Activated B cell treated with CpG ODN at 0.5 μM for 24 hours (primary cell): ENCODE measurements at places on chromosomes 3 and 15. TPM values are rescaled to one million over a fixed set of nuclear protein-coding genes. Genes with fewer than 3 reads are reported as not detected.

Gene LEKR1
- total RNA-seq: 2.8 and 2.9 TPM in 2 replicates

Gene GATM
- total RNA-seq: 12.6 and 15.7 TPM in 2 replicates

DNA sequence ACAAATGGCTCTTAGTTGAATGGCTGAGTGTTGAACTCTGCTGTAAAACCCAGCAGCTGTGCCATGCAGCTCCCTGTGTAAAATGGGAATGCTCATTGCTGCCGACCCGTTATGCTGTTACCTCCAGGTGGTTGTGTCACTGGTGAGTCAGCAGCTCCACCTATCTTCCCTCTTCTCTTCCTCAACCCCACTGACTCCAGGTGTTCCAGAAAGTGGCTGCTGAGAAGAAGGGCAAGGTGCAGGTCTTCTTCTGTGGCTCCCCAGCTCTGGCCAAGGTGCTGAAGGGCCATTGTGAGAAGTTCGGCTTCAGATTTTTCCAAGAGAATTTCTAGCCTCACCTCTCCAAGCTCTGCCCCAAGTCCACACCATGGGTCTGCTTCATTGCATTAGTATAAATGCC is 41.9 kb downstream of the NOX5 start:
- peaks cover 17% of the 10 kb centered on the region for H3K27me3 ChIP-seq
- DNase-seq: no peak
- no peaks in the 10 kb centered on the region for H3K36me3 ChIP-seq
- H3K27ac ChIP-seq: no peak overlapping the region
- H3K4me1 ChIP-seq: peaks cover 13% of the 10 kb centered on the region

GRCh38 chr15:76253691-76254473 is 57.4 kb downstream of the ETFA start:
- peaks cover 24% of the 10 kb centered on the region for H3K36me3 ChIP-seq
- H3K27ac ChIP-seq: no peak overlapping the region
- DNase-seq: no peak
- no peaks in the 10 kb centered on the region for H3K27me3 ChIP-seq
- H3K4me1 ChIP-seq: no peaks in the 10 kb centered on the region
- H3K4me3 ChIP-seq: no peak overlapping the region

DNA sequence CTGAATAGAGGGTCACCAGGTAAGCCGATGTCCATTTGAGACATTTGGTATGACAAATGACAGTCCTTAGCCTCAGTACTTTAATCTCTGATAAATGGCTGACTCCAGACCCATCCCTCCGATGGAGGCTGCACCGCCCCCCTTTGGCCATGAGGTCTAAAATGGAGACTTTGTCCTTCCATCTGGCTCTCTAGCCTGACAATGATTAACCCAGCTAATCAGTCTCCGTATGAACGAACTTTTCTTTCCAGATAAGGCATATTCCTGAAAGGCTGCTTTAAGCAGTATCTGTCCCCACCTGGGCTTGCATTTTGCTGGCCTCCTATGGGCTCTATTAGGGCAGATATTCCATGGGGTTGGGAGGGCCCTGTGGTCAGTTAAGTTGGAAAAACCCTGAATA is 10.8 kb upstream of the MYZAP start:
- H3K27ac ChIP-seq: no peak overlapping the region
- H3K27me3 ChIP-seq: peaks cover 31% of the 10 kb centered on the region
- peaks cover 5% of the 10 kb centered on the region for H3K36me3 ChIP-seq
- DNase-seq: no peak
- no peak overlapping the region for H3K4me3 ChIP-seq
- H3K4me1 ChIP-seq: peaks cover 8% of the 10 kb centered on the region

DNA sequence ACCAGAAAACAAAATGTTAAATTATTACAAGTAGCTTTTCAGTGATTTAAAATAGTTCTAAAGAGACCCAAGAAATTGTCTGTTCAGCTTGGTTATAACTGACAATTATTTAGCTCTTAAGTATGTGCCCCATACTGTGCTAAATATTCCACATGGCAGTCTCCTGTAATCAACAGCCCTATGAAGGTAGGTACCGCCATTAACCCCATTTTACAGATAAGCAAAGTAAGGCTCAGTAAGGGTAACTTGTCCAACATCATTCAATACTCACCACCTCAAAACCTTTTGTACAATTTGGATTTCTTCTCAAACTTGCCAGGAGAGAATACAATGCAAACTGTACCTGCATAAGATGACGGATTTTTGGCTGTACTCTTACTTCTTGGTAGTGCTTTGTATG is 33.9 kb downstream of the ADPGK start:
- no peak overlapping the region for H3K4me3 ChIP-seq
- H3K36me3 ChIP-seq: peaks cover 55% of the 10 kb centered on the region
- no peak for DNase-seq
- H3K4me1 ChIP-seq: peaks cover 23% of the 10 kb centered on the region

Gene ANKDD1A
- 3.7 and 3.9 TPM in 2 replicates for total RNA-seq

GRCh38 chr15:91075739-91076138 is 24.3 kb upstream of the SV2B start:
- H3K36me3 ChIP-seq: no peaks in the 10 kb centered on the region
- no peaks in the 10 kb centered on the region for H3K4me1 ChIP-seq
- no peak overlapping the region for H3K4me3 ChIP-seq
- H3K27me3 ChIP-seq: peaks cover 10% of the 10 kb centered on the region

DNA sequence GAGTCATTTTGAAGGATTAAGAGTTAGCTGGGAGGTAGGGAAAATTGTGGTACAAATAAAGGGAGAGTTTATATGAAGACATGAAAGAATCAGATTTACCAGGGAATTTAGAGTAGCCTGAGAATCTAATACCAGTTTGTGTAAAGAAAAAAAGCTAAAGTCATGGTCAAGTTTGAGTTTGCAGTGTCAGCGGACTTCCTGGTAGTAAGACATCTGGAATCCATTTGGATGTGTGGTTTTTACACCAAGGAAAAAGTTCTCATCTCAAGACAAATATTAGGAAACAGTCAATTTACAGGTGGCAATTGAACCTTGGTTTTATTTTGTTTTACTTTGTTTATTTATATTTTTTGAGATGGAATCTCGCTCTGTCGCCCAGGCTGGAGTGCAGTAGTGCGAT is 1.5 kb upstream of the P2RY12 start:
- H3K36me3 ChIP-seq: no peaks in the 10 kb centered on the region
- peaks cover 78% of the 10 kb centered on the region for H3K4me1 ChIP-seq
- no peak overlapping the region for H3K4me3 ChIP-seq
- DNase-seq: no peak

Gene SAXO2
- 15.2 and 24.9 TPM in 2 replicates for total RNA-seq

DNA sequence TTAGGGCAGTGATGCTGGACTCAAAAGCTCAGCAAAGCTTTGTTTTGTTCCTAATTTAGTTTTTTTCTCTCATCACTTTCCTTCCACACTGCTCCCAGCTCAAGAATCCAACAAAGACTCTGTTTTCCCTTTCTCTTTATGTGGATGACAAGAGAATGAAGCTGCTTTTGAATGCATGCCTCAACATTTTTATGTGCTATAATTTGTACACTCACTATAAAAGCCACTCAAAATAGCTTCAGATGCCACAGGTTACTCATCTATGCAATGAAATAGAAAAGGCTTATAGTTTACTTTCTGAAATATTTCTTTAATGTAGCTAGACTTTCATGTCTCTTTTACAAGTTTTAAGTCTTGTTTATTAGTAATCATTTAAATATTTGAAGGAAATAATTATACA is 714.9 kb downstream of the OTOL1 start:
- no peaks in the 10 kb centered on the region for H3K27me3 ChIP-seq
- no peak for DNase-seq
- H3K4me1 ChIP-seq: no peaks in the 10 kb centered on the region
- H3K27ac ChIP-seq: no peak overlapping the region

DNA sequence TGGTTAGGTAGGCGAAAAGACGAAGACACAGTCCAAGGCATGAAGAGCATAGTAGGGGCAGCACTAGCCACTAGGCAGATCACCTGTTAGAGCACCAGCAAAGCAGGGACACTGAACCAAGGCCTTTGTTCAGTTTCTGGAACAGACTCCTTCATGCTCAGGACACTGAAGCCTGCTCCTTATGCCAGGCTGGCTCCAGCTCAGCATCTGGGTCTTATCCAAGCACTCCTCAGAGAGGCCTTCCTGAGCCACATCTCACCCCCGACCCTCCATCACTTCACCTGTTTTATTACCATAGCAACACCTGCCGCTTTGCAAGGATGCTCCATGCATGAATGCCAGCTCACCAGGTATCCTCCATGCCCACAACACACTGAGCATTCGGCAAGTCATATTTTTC is 206.3 kb upstream of the CHRNA7 start:
- no peaks in the 10 kb centered on the region for H3K4me1 ChIP-seq
- DNase-seq: no peak
- H3K4me3 ChIP-seq: no peak overlapping the region
- H3K27ac ChIP-seq: no peak overlapping the region
- H3K36me3 ChIP-seq: no peaks in the 10 kb centered on the region

DNA sequence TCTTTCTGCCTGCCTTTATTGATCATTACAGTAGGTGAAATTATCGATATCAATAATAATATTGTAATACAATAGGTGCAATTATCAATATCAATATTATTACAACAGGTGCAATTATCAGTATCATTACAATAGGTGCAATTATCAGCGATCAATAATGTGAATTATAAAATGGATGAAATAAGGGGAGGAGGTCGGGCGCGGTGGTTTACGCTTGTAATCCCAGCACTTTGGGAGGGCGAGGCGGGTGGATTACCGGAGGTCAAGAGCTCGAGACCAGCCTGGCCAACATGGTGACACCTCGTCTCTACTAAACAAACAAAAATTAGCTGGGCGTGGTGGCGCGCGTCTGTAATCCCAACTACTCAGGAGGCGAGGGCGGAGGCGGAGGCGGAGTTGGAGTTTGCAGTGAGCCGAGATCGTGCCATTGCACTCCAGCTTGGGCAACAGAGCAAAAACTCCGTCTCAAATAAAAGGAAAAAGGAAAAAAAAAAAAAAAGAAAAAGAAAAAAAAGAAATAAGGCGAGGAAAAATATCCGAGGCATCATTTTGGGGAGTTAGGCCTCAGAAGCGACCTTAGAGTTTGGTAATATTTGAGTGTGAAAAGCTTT is 611 bp upstream of the BNIP2 start:
- H3K27me3 ChIP-seq: no peaks in the 10 kb centered on the region
- peaks cover 46% of the 10 kb centered on the region for H3K4me1 ChIP-seq
- H3K4me3 ChIP-seq: peak overlapping the region; percentile 92

DNA sequence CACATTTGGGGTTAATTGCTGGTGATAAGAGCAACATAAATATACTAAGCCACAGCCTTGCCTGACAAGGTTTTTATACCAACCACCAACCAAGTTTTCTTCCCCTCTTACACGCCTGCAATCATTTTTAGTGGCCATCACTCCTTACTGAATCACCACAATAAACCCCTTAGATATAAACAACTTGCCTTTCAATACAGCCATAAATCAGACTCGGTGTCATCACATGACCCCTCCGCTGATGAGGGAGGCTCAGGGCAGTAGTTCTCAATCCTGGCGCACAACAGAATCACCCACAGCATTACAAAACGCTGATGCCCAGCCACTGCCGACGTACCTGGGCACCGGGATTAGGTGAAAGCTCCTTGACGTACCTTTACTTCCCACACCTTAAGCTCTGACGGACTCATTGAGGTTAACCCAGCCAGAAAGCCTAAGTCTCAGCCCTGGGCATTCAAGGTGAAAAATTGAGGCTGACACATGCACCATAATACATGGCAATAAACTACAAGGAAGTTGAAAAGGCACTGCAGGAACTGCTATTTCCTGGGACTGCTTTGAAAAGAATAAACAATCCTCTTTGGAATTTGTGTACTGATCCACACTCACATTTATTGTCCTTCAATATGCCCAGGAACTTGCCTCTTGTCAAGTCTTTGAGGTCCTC is 17.1 kb downstream of the ADCY5 start:
- no peak overlapping the region for H3K27ac ChIP-seq
- no peak overlapping the region for H3K4me3 ChIP-seq
- H3K4me1 ChIP-seq: no peaks in the 10 kb centered on the region
- no peaks in the 10 kb centered on the region for H3K36me3 ChIP-seq
- DNase-seq: no peak

Gene NME9
- not detected in 2 replicates for total RNA-seq

Gene SCN5A
- total RNA-seq: 0.02 TPM in 1 of 2 replicates, not detected in the other

DNA sequence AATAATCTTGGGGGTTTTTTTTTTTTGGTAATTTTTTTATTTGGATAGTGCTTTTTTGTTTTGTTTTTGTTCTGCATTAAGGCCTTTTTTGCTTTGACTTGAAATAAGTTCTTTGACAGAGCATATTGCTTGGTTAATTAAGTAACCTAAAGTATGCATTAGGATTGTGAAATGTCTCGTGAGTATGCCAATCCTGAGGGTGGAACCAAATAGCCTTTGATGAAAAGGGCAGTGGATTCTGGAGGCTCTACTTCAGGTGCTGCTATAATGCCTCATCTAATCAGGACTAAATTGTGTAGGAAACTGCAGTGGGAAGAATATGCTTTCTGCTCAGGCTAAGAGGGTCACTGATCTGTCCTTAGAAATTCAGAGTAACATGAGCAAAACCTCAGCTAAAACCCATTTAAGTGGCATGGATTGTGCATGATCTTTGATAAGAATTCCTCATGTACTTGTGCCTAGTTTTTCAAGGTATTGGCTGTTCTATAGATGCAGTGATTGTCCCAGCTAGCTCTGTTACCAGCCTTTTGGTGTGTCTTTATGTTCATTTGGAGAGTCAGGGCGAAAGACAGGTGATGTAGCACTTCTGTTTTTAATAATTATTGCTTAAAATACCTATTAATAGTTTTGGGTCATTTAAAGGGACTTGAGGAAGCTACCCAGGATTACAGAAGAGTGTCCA is 15.4 kb downstream of the CDV3 start:
- H3K36me3 ChIP-seq: peaks cover 62% of the 10 kb centered on the region
- H3K4me3 ChIP-seq: no peak overlapping the region
- H3K4me1 ChIP-seq: peaks cover 7% of the 10 kb centered on the region
- no peak overlapping the region for H3K27ac ChIP-seq

Gene FAM3D
- total RNA-seq: not detected in 2 replicates

DNA sequence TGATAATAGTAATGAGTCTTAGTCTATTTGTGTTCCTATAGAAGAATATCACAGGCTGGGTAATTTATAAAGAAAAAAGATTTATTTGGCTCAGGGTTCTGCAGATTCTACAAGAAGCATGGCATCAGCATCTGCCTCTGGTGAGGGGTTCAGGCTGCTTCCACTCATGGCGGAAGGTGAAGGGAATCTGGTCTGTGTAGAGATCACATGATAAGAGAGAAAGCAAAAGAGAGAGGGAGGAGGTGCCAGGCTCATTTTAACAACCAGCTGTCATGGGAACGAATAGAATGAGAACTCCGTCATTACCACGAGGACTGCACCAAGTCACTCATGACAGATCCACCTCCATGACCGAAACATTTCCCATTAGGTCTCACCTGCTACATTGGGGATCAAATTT is 664.0 kb upstream of the SGO1 start:
- no peaks in the 10 kb centered on the region for H3K4me1 ChIP-seq
- H3K36me3 ChIP-seq: no peaks in the 10 kb centered on the region
- H3K4me3 ChIP-seq: no peak overlapping the region
- H3K27me3 ChIP-seq: no peaks in the 10 kb centered on the region
- no peak for DNase-seq
- H3K27ac ChIP-seq: no peak overlapping the region

- no peaks in the 10 kb centered on the region for H3K36me3 ChIP-seq
- no peaks in the 10 kb centered on the region for H3K27me3 ChIP-seq
- no peak overlapping the region for H3K4me3 ChIP-seq
- DNase-seq: no peak
Measured at GRCh38 chr3:173737167-173737808, 339.7 kb downstream of the NLGN1 start.

GRCh38 chr3:194565597-194566190 is 67.5 kb downstream of the TMEM44 start:
- no peak overlapping the region for H3K27ac ChIP-seq
- no peak for DNase-seq
- no peak overlapping the region for H3K4me3 ChIP-seq
- H3K27me3 ChIP-seq: peaks cover 19% of the 10 kb centered on the region
- no peaks in the 10 kb centered on the region for H3K36me3 ChIP-seq
